HT-29 (cell line): ENCODE measurements at places on chromosomes 5 and 9. TPM values are rescaled to one million over a fixed set of nuclear protein-coding genes. Genes with fewer than 3 reads are reported as not detected.

GRCh38 chr5:59835800-59836199 lies 57.7 kb downstream of the PDE4D start:
- DNase-seq, result no peak

GRCh38 chr5:1909346-1909985 lies 26.7 kb upstream of the IRX4 start:
- no peak for DNase-seq

- DNase-seq, result no peak
Measured at GRCh38 chr9:111627260-111627963, 3.7 kb upstream of the DNAJC25 start.

- peak; percentile 82 for DNase-seq
Measured at GRCh38 chr9:135085830-135086546, 1.5 kb upstream of the OLFM1 start.

GRCh38 chr5:114055318-114056184 lies 306.3 kb upstream of the KCNN2 start:
- no peak for DNase-seq

DNA sequence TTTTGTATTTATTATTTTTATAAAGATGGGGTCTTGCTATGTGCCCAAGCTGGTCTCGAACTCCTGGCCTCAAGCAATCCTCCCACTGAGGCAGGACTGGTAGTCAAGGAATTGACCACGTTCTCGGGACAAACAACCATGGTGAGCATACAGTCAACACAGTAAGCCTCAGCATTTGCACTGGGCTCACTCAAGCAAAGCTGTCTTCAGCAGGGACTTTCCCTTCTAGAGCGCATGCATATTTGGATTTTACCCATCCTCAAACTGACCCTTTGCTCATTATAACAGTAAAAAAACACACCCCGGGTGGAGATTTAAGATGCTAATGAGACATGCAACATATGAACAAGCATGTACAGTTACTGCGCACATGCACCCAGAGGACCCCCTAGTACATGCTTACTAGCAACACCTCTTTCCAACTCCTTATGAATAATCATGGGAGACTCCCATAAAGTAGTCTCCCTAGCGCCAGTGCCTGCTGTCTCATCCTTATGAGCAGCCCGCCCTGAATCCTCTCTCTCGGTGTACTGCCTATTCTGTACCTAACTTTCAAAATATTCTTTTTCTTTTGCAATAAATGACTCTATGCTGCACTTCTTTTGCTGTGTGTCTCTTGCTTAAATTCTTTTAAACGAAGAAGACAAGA lies 41.5 kb downstream of the C5orf22 start:
- DNase-seq, result no peak

- no peak for DNase-seq
Measured at GRCh38 chr5:96626956-96627355, 35.2 kb upstream of the CAST start.

Gene INSL6
- not detected in 2 replicates for total RNA-seq

Gene NELFB
- total RNA-seq, result 111 and 115 TPM in 2 replicates

Gene POU5F2
- total RNA-seq, result 0.13 and 0.64 TPM in 2 replicates

DNA sequence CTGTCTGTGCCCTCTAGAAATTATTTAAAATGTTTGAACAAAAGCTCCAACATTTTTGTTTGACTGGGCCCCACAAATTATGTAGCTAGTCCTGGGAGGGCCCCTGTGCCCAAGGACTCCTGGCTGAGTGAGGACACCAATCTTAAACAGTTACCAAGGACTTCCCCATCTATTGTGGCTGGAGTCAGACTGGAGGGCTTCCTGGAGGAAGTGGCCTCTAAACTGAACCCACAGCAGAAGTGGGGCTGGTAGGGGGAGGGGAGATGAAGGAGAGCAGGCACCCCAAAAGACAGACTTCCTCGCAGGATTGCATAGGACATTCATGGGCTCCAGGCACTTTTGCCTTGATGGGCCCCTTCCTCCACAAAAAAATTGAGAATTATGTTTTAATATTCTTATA lies 8.1 kb downstream of the ADAMTS13 start:
- DNase-seq, result no peak

GRCh38 chr5:67672636-67673035 lies 476.0 kb upstream of the CD180 start:
- no peak for DNase-seq

Gene REEP2
- 0.03 and 0.05 TPM in 2 replicates for total RNA-seq

Gene MYMK
- not detected in 2 replicates for total RNA-seq

- no peak for DNase-seq
Measured at GRCh38 chr9:79073201-79073600, 498.6 kb upstream of the TLE4 start.

Gene LCN1
- not detected in 2 replicates for total RNA-seq

GRCh38 chr9:101477736-101478135 lies 42.2 kb upstream of the ALDOB start:
- DNase-seq, result no peak

Gene PLEKHG4B
- total RNA-seq, result not detected in 2 replicates

DNA sequence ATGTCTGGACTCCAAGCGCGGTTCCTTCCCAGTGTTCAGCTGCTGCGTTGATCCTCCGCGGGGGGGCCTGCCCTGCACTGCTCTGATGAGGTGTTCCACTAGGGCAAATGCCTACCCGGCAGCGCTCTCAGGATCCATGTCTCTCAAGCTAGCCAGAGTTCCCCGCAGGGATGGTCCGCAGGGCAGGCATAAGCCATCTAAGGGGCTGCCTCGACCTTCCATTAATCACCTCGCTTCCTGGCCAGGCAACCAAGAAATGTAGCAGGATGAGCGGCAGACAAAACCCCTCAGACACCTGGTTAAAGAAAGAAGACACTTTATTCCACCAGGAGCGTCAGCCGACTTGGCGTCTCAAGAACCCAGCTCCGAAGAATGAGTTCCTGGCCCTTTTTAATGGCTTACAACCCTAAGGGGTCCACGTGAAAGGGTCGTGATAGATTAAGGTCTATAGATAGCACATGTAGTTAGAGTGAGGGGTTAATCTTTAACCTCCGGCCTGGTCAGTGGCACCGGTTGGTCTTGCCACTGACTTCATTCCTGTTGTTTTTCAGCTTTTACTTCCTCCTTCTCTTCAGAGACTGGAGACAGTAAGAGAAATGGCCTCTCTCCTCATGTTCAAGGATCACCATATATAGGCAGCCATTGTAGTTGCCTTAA lies 47.2 kb upstream of the COX7C start:
- no peak for DNase-seq

Gene MORN5
- not detected in 2 replicates for total RNA-seq

GRCh38 chr9:36789886-36790285 lies 217.2 kb downstream of the MELK start:
- DNase-seq, result peak; percentile 14

DNA sequence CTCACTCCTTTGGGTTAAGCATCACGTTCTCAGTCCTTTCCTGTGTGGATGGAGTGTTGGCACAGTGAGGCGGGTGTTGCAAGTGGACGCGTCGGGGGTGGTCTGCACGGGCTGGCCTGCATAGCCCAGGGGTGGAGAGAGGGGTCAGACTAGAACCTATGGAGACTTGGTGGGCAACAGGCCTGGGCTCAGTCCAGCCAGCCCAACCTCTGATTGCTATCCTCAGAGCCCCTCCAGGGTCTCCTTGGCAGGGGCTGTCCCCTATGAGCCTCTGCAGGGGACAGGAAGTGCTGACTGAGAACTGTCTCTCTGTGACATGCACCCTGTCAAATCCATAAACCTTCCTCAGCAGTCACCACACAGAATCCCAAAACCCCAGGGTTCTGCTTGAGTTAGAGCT lies 2.3 kb downstream of the DCANP1 start:
- DNase-seq, result no peak
